ENCODE measurements at places on chromosomes 11 and 22.

DNA sequence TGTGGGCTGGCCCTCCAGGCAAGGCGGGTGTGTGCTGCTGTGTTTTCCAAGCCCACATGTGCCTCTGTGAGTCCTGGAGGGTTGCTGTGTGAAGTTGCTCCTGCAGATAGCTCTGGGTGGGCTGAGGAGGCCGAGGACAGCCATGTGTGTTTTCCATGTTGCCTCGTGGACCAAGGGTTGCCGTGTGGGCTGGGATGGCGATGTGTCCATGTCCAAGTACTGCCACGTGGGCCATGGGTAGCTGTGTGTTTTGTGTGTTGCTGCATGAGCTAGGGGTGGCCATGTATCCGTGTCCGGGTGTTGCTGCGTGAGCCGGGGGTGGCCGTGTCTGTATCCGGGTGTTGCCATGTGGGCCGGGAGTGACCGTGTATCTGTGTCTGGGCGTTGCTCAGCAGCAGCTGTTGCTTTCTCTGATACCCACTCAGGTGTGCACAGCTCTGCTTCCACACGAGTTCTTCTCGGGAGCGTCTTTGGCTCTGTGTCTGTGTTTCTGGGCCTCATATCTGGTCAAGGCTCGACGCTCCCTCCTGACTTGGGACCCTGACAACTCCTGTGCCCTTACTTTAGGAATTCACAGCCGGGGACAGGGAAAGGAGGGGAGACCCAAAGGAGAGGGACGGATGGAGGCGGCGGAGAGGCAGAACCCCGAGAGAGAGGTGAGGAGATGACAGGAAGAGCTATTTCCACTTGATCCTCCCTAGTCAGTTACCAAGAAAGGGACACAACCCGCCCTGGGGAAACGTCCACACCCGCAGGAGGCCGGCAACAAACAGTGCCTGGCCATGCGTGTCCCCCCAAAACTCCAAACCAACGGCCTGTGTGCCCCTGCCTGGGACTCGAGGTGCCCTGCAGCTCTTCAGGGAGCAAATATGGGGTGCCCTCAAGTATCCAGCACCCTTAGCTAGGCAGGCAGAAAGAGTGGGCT lies 83.1 kb downstream of the PHF21B start:
- no peak for DNase-seq

DNA sequence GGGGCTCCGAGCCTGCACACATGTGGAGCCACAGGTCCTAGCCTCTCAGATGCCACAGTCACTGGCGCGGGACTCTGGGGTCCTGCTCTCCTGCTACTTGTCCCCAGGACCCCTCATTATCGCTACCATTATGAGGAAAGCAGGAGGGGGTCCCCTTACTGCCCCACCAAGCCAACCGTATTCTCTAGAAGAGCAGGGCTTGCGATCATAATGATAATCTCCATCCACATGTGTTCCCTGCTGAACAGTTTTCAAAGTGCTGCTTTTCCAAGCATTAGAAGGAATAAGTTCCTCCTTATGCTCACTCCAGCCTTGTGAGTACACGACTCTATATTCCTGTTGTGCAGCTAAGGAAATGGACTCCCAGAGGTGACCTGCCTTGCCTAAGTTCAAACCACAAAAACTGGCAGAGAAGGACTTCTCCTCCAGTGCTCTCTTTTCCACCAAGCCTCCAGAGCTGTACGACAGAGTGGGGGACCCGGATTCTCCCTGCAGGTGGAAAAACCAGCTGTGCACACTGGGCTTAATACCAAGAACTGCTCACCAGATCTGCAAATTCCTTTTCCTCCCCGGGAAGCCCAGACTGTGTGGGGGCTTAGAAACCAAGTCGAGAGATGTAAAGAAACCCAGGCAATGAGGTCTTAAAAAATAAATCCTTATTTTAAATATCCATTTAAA lies 92.8 kb upstream of the DRD2 start:
- no peak for DNase-seq

GRCh38 chr22:33580310-33580709 lies 340.0 kb downstream of the LARGE1 start:
- DNase-seq: no peak

GRCh38 chr11:22749536-22749935 lies 80.1 kb downstream of the SVIP start:
- no peak for DNase-seq

DNA sequence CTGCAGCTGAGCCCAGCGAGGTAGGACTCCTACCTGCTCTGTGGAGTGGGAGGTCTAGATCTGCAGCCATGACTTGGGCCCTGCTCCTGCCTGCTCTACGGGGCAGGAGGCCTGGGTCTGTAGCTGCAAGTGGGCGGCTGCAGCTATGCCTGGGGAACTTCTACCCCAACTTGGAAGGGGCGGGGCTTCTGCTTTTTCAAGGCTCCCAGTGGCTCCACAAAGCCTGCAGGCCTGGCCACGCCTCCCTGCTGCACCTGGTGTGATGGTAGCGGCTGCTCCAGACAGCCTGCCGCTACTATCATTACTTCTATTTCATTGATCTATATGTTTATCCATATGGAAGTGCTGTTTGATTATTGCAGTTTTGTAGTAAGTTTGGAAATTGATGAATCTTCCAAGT lies 121.2 kb downstream of the NELL1 start:
- DNase-seq: no peak

DNA sequence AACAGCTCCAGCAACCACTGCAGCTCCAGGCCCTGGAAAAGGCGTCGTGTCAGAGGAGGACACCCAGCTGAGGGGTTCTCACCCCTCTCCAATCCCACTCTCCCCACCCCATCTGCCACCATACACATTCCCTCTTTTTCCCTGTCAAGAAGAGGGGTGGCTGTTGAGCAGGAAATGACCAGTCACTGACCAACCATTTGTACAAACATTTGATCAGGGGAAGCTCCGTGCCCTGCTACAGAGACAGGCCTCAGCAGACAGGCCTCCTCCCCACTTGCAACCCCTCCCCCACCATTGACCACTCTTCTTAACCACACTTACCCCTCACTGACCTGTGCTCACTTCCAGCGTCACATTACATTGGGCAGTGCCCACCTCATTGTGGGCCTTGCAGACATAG lies 2.3 kb upstream of the VSIG2 start:
- no peak for DNase-seq

DNA sequence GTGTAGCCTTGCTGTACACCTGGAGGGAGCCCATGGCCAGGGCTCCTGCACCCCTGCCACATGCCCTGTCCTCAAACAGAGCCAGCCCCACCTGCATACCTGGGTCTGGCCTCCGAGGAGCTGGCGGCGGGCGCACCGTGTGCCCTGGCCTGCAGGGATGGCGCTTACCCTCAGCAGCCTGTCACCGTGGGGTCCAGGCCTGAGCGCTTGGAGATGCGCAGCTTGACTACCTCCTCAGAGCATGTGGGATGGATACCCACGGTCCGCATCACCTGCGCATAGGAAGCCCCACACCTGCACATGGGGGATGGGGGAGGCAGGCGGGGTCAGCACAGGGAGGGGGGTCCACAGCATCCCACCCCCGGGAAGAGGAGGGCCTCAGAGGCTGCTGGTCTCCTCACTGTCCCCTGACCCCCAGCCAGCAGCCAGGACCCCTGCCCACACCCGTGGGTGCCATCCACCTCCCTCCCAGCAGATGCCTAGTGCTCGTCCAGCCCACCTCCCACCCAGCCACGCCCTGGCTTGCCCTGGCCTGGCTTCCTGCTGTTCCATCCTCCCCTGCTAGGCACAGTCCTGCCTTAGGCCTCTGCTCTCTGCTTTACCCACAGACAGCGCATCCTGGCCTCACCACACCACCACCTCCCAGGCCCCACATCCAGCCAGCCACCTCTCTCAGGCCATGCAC lies 22.4 kb upstream of the GNB1L start:
- no peak for DNase-seq

- peak; percentile 41 for DNase-seq
Observed at GRCh38 chr11:62340269-62340901, 3.1 kb downstream of the ASRGL1 start.

DNA sequence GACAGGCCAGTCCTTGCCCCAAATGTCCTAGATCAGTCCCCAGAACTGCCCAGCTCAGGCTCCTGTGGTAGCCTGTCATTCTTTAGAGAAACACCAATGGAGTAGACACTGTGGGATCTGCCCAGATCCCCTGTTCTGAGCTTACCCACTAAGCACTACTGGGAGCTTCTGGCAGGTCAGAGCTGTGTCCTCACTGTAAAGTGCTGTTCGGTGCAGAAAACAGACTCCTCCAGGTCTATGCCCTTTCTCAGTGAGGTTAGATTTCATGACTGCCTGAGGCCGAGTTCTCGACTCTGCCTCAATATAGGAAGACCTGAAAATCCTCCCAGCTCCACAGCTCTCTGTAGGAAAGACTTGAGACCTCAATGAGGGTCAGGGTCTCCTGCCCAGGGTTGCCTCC lies 67.5 kb upstream of the IGLL5 start:
- no peak for DNase-seq

DNA sequence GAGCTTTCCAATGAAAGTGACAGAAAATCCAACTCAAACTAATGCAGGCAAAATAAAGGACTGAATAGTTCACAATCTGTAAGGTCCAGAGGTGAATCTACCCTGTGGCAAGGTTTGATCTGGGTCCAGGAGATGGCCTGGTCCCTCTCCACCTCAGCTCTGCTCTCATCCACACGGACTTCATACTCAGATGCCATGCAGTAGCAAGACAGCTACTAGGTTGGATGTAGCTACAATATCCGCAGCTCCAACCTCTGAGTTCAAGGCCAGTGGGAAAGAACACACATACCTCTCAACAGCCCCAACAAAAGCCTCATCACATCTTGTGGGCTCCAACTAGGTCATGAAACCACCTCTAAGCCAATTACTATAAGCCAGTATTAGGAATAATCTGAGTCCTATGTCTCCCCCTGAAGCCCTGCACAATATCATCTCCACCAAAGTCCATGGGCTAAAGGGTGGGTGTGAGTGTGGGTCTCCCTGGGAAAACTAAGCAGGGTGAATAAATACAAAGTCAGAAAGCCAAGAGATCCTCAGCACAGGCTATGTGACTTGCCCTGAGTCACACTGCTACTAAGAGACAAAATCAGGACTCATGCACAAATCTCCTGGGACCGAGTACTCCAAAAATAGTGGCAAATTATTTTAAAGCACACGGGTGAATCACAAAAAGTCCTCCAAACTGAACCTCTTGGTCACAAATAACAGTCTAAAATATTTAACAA lies 78.8 kb downstream of the LARGE1 start:
- no peak for DNase-seq

- DNase-seq: no peak
Observed at GRCh38 chr11:71108013-71108865, 144.1 kb downstream of the SHANK2 start.

GRCh38 chr11:119486016-119486415 lies 63.0 kb upstream of the THY1 start:
- DNase-seq: no peak

DNA sequence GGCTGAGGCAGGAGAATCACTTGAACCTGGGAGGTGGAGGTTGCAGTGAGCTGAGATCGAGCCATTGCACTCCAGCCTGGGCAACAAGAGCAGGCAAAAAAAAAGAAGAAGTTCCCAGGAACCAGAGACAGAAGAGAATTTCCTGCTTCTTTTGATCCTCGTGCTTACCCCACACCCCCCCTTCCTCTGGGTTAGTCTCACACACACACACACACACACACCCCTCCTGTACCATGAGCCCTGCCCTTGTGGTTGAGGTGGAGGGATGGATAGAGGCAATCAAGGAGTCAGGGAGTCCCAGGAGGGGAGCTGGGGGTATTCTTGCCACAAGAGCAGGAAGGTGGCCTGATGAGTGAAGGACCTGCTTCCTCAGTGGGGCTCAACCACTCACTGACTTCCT lies 4.1 kb upstream of the UBE2L6 start:
- DNase-seq: no peak

- no peak for DNase-seq
Observed at GRCh38 chr11:126608658-126609057, 253.2 kb downstream of the ST3GAL4 start.

DNA sequence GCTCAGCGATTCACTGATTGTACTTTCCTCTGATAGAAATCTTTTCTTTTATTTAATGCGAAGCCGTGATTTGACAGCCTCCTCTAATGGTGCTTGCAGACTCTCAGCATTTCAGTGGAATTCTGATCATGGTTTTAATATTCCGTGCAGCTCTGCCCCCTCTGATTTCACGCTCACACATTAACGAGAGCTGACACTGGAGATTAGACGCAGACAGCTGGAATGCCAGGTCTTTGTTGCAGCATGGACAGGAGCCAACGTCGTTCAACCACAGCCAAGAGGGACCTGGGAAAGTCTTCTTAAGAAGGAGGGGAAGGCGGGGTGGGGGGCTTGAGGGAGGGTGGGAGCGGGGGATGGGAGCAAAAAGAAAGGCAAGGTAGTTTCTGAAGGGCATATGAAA lies 186.4 kb downstream of the BLID start:
- DNase-seq: no peak

DNA sequence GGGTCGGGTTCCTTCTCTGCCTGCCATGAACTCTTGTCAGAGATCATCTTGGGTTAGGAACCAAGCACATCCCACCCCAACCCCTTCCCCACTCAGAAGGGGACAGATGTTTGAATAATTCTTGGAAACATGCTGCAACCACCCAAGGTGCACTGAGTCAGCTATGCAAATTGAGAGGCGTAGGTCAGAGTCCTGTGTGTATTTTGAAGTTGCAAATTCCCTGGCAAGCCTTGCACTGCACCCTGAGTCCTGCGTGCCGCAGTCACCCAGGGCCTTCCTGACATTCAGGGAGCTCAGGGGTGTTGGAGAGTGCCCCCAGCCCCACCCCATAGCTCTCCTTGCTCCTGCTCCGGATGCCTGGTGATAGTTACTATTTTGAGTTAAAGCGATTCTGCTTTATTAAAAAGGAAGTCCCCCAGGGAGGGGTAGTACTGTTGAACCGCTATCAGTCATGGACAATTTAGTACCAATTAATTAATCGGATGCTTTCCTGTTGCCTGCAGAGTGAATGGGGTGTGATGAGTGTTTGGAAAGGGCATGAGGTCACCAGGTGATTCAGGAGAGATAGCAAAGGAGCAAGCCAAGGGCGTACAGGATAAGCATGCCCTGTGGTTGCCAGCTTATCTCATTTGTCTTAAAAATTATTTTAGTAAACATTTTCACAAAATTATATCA lies 123.7 kb downstream of the GRIK4 start:
- DNase-seq: no peak

DNA sequence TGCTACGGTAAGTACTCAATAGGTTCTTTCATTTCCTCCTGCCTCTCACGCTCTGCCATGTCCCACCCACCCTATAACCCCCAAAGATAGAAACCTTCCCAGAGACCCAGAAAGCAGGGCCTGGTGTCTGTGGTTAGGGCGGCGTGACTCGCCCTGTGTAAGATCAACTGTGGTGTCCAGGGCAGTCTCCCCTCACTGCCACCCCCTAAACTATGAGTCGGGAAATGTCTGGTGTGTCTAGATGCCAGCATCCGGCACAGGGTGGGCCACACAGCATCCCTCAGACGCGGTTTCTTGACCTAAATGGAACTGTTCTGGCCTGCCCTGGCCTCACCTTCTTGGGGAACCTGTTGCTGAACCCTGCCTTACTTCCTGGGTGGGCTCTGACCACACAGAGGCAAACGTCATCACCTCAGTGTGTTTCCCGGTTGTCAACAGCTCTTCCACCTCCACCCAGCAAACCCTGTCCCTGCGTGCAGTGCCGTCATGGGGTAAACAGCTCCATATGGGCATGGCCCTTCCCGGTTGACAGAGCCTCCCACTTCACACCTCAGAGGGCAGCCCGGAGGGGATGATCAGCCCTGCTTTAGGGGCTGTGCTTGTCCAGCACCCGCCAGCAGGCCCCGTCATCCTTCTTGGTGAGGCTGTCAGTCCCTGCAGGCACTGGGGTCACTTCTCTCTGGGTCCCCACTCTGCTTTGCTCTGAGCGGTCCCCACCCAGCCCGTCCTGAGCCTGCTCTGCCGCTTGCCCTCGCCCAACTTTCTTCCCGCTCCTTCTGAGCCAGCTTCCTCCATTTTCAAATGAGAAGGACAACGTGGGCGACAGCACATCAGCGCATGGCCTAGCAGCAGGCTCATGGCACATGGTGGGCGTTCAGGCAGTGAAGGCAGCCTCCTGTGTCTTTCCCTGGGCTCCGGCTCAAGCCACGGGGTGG lies 6.0 kb downstream of the WNT11 start:
- no peak for DNase-seq
